ENCODE measurements at places on chromosomes 13 and 19.

DNA sequence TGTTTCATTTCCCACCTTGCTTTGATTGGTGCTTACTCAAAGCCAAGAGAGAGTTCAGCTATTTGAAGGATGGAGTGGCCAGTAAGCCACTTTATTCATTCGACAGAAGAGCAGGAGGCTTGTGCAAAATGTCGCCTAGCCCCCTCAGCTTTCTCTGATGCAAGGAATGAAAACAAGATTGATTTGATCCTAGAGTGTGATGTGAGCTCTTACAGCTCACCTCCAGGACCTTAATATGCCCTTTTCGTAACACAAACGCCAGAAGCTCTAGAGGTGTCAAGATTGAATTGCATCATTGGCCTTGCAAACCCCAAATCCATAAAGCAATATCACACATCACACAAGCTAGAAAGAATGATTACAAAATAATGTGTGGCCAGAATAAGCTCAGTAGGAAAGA is 36.4 kb downstream of the TEX29 start:
- no peak for DNase-seq

DNA sequence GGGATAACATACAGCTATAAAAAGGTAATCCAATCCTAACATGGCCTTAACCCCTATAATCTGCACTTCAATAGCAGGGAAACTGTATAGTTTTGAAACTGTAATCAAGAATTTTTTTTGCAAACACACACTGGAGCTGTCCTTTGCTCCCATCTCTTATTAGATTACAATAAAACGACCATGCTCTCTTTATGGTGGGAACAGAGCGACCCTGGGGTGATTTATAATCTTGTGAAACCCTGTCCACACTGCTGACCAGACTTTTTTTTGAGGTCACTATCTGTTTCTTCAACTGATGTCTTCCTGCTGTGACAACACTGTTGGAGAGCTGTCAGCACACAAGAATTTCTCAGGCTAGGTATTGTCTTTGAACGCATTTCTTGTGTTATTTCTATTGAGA is 35.3 kb downstream of the DACH1 start:
- no peak for DNase-seq

- no peak for DNase-seq
These were observed 491.2 kb downstream of the COG6 start for GRCh38 chr13:40146611-40147117.

- DNase-seq, result no peak
These were observed 5.4 kb downstream of the LINGO3 start for GRCh38 chr19:2302319-2303210.

DNA sequence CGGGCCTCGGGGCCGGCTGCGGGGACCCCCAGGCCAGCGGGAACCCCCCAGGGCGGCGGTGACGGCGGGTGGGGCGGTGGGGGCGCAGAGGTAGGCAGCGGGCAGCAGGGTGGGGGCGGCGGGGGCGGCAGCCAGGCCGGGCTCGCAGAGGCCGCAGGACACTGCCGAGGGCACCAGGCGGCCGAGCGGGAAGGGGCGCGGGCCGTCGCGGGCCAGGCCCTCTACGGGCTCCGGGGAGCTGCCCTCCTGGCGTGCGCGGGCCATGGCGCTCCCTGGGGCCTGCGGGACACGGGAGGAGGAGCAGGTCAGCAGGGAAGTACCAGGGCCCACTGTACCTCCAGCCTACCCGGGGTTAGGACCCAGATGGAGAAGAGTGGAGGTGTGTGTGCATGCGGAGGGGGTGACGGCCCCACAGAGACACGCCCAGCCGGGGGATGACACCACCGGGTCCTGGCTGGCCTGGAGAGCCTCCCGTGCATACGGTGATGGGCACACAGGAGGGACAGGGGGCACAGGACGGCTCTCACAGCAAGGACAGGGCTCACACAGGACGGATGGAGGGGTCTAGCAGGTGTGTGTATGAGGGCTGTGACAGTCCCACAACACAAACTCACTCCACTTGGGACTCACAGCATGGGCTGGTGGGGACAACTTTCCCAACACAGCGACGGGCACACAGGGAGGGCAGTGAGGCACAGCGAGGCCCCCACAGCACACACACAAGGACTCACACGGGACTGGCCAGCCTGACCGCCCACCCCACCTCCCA is 2.6 kb downstream of the BBC3 start:
- peak; percentile 42 for DNase-seq

- DNase-seq, result peak; percentile 95
These were observed at the start of gene TM9SF2 for GRCh38 chr13:99501184-99501847. Gene TM9SF2, plus strand, starts transcription at chr13:99501472. Its CDS starts 135 bp downstream, at chr13:99501607.

- no peak for DNase-seq
These were observed 4.5 kb upstream of the IL12RB1 start for GRCh38 chr19:18091217-18091608.
